RPMI8226 (cell line): ENCODE measurements at places on chromosomes 2 and 18.

GRCh38 chr2:235924675-235925063 lies 243.5 kb downstream of the GBX2 start:
- no peak for DNase-seq

GRCh38 chr2:4745056-4745991 lies 946.9 kb upstream of the SOX11 start:
- peak; percentile 17 for DNase-seq

DNA sequence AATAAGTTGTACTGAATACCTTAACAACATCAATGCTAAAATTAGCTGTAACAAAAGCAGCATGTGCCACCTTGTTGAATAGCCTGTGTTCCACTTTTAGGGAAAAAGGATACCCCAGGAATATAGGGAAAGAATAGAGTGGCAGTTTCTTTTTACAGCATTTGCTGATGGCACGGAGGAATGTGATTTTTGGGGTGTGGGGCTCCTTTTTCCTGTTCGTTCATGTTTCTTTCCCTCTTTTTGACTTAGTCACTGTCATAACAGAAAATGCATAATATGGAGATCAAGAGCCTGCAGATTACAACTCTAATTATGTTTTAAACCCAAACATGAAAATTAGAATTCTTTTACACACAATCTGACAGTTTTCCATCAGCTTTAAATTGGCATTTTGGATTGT lies 60.4 kb downstream of the MAP3K20 start:
- DNase-seq = no peak

GRCh38 chr18:55301824-55302166 lies 286.2 kb downstream of the TCF4 start:
- DNase-seq = no peak

GRCh38 chr2:179170901-179171300 lies 93.7 kb downstream of the SESTD1 start:
- DNase-seq = no peak

GRCh38 chr2:202072226-202072625 lies 829 bp upstream of the KIAA2012 start:
- DNase-seq = no peak

DNA sequence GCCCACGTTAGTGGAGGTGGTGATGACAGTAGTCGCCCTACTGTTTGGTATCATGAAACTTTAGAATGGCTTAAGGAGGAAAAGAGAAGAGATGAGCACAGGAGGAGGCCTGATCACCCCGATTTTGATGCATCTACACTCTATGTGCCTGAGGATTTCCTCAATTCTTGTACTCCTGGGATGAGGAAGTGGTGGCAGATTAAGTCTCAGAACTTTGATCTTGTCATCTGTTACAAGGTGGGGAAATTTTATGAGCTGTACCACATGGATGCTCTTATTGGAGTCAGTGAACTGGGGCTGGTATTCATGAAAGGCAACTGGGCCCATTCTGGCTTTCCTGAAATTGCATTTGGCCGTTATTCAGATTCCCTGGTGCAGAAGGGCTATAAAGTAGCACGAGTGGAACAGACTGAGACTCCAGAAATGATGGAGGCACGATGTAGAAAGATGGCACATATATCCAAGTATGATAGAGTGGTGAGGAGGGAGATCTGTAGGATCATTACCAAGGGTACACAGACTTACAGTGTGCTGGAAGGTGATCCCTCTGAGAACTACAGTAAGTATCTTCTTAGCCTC lies 16.2 kb downstream of the MSH6 start:
- DNase-seq = no peak

- DNase-seq = no peak
Measured at GRCh38 chr2:127418300-127419111, at the start of gene PROC. Gene PROC (plus strand): TSS chr2:127418427. CDS start chr2:127419943, 1,516 bp downstream.

GRCh38 chr2:177430411-177430810 lies 37.8 kb downstream of the AGPS start:
- no peak for DNase-seq

DNA sequence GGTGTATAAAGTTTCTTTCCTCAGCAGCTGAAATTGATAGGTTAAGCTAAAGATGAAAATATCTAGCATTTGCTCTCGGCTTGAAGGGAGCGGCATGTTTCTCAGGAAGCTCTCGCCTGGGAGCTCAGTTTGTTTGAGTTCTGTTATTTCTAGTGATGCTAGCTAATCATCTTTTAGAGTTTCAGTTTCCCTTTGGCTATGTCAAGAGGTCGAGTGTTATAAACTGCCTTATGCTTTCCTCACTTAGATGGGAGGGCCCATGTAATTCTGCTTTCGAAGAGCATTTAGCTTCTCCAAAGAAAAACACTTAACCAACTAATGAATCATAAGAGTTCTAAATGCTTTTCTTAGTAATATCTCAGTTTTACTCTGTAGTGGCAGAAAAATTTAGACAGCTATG lies 33.6 kb downstream of the PLCL1 start:
- peak; percentile 86 for DNase-seq

DNA sequence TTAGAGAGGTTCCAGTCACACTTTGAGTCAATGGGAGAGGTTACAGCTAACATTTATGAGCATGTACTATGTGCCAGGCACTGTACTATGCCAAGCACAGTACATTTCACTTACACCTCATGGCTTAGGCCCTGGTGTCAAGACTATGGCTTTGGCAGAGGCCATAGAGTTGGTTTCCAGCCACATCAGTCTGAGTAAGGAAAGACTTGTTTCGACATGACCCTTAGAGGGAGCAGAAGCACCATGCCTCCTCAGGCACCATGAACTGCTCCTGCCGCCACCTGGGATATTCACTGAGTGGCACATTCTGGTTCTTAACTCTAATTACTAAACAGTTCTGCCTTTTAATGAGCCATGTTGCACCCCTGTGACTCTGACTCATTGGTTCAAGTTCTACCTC lies 12.7 kb downstream of the DGUOK start:
- peak; percentile 17 for DNase-seq

- DNase-seq = no peak
Measured at GRCh38 chr2:223884399-223884798, 47.0 kb upstream of the AP1S3 start.

DNA sequence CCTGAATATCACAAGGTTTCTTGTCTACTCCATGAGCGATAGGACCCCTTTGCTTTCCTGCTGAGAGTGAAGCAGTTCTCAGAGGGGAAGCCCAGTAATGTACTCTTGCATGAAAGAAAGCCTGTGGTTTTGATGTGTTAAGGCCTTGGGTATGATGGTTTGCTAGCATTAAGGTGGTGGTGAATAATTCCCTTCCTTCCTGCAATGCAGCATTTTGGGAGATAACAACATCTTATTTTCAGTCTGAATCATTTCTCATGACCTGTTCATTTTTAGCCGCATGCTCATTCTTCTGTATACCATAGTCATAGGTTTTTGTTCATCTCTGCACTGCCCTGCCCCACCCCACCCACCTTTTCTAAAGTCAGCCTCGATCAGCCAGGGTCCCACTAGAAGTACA lies 66.2 kb downstream of the HNMT start:
- DNase-seq = no peak

DNA sequence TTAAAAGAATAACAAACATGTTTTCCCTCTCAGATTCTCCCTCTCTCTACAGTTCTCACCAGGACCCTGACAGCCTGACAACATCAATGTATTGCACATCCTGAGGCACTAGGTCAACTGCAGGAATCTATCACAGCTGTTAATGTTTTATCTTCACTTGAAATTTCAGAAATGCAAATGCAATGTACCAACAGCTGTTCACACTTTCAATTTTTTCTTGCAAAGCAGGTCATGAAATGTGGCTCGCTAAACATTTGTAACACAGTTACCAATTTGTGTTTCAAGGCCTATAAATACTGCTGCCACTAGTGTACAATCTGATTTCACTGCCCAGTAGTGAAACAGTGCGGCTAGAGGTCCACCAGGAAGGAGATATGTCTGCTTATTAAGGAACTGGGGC lies 147.8 kb downstream of the EXOC6B start:
- DNase-seq = no peak

- DNase-seq = no peak
Measured at GRCh38 chr18:55000529-55000928, 41.3 kb upstream of the CCDC68 start.

GRCh38 chr2:51758081-51758480 lies 726.1 kb upstream of the NRXN1 start:
- DNase-seq = no peak

DNA sequence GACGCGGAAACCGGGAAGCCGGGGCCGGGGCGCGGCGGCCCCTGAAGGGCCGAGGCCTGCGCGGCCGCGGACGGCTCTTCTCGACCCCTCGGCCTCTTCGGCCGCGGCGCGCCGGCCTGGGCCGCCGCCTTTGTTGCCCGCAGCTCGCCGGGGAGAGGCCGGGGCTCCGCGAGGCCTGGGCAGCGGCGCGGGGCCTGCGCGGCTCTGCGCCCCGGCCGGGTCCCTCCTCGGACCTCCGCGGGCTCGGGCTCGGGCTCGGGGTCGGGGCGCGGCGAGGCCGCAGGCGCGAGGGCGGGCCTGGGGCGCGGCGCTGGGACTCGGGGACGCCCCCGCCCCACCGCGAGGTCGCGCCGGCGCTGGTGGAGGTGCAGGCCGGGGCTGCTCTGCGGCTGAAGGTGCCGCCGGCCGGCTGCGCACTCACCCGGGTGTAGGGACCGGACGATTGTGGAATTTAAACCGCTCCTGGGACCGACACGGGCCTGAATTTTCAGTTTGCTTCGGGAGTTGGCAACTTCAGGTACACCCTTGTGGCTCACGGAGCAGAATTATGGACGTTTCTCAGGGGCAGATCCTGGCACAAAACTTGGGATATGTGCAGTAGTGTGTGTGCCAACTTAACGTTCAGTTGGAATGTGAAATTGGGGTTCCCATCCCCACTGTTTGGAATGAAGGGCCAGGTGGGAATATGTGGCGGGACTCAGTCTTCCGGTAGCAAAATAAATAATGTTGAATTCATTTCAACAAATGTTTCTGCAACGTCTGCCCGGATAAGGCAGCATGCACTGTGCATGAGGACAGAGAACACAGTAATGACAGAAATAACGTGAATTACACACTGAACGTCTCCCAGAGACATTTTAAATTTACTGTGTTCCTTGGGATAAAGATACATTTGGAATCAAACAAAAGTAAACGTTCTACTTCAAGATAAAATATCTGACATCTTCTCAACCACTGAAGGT lies 787 bp downstream of the SOCS6 start:
- peak; percentile 15 for DNase-seq

GRCh38 chr18:25075331-25075730 lies 276.6 kb downstream of the ZNF521 start:
- no peak for DNase-seq

DNA sequence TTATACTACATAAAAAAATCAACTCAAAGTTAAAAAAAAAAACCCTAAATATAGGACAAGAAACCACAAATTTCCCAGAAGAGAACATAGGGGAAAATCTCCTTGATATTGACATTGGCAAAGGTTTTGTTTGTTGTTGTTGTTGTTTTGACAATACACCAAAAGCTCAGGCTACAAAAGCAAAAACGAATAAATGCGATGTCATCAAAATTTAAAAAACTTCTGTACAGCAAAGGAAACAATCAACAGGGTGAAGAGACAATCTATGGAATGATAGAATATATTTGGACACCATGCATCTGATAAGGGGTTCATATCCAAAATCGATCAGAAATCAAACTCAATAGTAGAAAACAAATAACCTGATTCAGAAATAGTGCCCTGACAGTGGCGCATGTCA lies 65.0 kb upstream of the L3MBTL4 start:
- no peak for DNase-seq

DNA sequence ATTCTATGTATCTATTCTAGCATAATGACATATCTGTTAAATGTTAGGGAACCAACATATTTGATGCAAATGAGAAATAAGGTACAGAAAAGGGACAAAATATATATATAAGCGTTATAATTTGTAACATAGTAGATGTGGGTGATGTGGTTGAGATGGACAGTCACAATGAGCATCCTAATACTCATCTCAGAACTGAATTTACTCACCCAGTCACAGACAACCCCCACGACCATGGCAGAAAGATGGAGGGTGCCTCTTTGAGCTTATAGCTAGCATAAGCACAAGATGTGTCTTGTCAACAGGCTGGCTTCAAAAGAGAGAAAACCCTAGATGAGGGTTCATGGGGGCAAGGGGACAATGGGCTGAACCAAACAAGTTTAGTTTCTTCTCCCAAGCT lies 9.1 kb upstream of the DSG3 start:
- no peak for DNase-seq

DNA sequence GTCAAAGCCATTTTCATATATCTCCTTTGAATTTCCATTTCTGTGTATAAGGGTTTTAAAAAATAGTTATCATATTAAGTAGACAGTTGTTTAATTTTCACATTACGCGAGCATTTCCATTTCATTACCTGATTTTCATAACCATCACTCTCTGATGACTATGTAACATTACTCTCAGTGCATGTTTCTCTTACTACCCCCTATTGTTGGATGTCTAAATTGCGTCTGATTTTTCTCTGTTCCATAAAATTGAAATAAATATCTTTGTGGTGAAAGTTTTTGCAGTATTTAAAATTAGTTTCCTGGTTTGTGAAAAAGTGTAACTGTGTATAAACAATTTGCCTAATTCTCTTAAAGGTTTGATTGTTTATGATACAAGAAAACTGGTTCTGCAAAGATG lies 123.8 kb downstream of the MYO1B start:
- no peak for DNase-seq

GRCh38 chr2:233919938-233920337 lies 2.8 kb downstream of the TRPM8 start:
- DNase-seq = no peak

DNA sequence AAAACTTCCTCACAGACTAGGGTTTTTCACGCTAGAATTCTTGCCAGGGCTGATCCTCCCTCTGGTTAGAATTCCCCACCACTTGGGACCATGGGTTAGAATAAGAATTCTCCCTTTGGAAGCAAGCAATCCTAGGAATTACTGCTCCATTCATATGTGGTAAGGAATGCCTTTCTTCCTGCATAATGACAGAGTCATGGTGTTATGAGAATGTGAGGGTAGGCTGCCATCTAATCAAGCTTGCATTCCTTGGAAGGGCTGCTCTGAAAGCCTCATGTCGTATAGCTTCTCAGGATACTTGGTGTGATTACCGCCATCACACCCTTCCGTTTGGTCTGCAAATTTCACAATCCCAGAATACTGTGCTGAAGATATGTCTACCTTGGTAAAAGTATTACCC lies 1282.4 kb upstream of the PIK3C3 start:
- DNase-seq = no peak

DNA sequence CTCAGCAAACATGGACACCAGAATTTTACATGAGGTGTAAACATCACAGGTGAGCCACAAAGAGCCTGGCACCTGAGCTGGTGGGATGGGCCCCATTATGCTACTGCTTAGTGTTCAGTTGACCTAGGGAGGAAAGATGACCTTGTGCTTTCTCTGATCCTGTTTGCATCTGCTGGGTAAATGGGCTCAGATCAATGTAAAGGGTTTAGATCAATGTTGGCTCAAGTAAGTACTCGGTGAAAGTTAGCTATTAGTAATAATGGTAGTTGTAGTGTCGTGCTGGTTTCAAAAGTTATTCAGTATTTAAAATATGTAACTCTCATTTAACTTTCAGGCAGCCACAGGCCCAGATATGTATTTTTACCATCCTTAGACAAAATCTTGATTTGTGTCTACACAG lies 19.8 kb downstream of the ABHD3 start:
- no peak for DNase-seq
